Effector CD8-positive, alpha-beta T cell (primary cell): ENCODE measurements at places on chromosomes 5 and 9.

GRCh38 chr9:96607971-96608370 lies 11.7 kb downstream of the CDC14B start:
- no peak for DNase-seq

DNA sequence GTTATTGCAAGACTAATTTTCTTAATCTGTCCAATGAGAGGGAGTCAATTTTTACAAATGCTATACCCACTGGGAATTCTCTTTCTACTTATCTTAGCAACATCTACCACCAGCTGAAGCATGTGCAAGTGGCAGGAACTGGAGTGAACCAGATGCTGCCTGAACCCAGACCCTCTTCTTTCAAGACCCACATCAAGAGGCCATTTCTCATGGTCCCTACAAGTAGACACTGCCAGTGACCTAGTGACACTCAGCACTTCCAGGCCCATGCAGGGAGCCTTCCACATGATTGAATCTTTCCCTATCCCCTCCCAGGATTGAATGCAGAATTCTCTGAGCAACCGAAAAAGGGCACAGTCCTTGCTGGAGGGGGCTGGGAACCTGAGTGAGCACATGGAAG lies 148.2 kb upstream of the ADAMTS16 start:
- DNase-seq: no peak

DNA sequence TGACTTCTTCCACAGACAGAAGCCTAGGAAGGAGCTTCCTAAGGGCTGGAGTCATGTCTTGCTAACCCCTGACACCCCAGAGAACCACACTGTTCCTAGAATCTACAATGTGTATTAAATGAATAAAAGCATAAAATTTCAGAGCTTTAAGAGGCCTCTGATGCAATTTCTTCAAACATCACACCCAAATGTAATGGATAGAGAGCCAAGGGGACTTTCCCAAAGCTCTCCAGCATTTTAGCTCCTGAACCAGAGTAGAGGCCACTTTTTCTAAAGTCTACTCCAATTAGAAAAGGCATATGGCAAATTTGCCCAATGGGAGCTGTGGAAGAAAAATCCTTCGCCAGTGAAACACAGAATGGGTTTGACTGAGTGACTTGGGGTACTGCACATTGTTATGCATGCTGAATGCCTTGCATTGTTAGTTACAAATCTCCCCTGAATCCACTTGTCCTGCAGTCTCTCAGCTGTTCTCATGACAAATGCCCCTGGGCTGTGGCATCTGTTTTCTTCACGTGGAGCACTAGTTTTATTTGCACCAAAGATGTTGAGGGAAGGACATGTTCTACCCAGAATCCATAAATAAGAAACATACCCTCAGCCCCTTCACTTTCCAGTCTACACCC lies 334.0 kb downstream of the ASTN2 start:
- no peak for DNase-seq

GRCh38 chr9:21605489-21605931 lies 123.4 kb upstream of the IFNE start:
- no peak for DNase-seq

DNA sequence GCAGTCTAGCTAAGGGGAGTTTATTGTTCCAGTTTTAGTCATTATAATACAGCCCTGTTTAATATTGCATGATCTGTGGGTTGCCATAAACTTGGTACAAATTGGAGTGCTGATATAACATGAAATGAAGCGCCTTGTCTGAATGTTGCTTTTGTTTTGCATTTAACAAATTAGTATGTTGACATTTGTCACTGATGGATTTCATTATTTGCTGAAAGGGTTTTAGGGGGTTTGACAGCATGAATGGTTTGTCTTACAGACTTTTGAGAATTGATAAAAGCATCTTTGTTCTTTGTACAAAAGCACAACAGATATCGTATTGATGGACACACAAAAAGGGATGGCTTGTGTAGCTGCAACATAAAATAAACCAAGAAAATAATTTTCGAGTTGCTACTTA lies 178.3 kb downstream of the AOPEP start:
- no peak for DNase-seq

GRCh38 chr9:131612851-131613250 lies 67.5 kb downstream of the PRRT1B start:
- no peak for DNase-seq

DNA sequence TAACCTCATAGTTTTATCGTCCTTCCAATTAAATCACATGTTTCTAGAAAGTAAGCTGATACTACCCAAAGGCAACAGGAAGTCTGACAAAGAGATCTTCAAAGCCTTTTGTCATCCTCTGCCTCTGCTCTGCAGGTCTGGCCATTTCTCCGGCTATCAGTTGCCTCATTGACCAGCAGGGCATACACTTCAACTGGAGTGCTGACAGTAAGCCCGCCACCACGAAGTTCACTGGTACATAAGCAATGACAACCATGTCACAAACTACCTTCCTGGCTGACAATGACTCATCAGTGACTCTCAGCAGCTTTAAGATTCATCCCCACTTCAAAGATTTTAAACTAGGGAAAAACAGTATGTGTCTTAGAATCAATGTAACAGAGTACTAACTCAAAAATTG lies 20.6 kb downstream of the SPTLC1 start:
- no peak for DNase-seq

GRCh38 chr5:169074839-169075238 lies 226.1 kb downstream of the SLIT3 start:
- no peak for DNase-seq
